ENCODE measurements at places on chromosomes 5 and 9. TPM values are rescaled to one million over a fixed set of nuclear protein-coding genes. Genes with fewer than 3 reads are reported as not detected.

Gene GABBR2
- 6.3 TPM for total RNA-seq

DNA sequence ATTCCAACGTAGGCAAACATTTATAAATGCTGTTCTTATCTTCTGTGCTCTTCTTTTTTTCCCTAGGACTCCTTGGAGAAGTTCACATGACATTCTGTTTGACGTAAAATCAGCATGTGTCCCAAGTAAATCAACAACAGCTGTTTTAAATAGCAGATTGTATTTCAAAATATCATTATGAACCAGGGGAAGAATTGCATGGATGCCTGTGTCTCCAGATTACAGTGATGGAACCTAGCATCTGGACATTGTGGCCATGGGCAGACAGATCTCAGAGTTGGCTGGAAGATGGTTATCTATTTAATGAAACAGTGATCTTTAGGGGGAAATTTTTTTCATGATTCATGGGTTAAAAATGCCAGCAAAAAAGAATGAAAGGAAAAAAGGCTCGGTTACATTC lies 222.0 kb downstream of the MAN2A1 start:
- no peak for DNase-seq

DNA sequence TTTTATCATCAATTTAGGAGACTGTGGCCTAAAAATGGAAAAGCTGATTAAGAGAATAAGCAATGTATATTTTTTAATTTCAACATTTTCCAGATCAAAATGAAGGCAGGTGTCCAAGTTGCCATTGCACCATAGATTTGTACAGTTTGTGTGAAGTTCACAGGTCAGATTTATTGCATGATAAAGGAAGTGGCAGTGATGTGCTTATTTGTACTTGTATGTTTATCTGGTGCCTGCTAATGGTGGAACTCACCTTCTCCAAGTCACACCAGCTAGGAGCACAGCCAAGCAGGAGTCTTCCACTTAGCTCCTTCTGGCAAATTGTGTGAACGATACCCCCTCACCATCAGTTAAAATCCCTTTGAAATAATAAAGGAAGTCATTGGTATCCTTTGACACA lies 37.8 kb upstream of the ANKRD31 start:
- DNase-seq = no peak

DNA sequence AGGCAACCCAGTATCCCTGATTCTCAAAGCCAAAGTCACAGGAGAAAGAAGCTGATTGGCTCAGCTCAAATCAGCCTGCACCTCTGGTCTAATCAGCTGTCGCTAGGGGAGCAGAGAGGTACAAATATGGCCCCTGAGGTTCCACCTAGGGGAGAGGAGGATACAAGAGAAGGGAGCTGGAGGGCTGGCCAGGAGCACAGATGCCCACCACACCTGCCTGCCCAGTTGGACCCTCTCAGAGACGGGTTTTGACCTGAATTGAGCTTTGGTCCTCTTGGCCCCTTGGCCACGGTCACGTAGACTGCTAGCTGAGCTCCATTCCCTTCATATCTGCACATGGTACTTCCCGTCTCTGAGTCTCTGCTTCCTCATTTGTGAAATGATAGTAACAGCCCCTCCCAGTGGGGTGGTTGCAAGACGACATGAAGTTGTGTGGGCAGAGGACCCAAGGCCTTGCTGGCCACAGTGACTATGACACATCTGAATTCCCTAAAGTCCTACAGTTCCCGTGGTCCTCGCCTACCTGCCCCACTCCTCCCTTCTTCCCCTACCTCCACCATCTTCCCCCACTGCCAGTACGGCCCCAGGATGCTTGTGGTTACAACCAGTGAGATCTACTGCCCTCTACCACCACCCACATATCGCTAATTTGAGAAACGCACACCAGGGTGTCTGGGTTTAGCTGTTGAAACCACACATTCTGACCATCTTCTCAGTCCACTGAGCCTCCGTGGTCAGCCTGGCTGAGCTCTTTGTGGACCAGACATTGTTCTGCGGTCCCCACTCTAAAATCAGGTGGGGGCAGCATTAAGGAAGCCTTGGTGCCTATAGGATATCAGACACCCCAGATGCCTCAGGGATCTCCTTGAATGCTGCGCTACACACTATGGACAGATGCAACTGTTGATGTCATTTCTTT lies 60.3 kb upstream of the NEK6 start:
- DNase-seq = no peak

- no peak for DNase-seq
Measured at GRCh38 chr9:89795538-89796195, 190.9 kb downstream of the GADD45G start.

GRCh38 chr5:136793300-136793699 lies 428.0 kb upstream of the TRPC7 start:
- DNase-seq = no peak

GRCh38 chr5:158841481-158842276 lies 258.0 kb downstream of the EBF1 start:
- no peak for DNase-seq

DNA sequence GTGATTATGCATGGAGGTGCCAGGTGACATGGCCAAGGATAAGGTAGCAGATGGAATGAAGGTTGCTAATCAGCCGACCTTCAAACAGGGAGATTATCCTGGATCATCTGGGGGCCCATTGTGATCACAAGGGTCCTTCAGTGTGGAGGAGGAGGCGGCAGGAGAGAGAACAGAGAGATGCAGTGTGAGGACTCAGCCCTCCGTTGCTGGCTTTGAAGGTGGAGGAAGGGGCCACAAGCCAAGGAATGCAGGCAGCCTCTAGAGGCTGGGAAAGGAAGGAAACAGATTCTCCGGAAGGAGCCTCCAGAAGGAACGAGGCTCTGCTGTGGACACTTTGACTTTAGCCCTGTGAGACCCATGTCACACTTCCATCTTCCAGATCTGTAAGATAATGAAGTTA lies 27.4 kb upstream of the EEIG1 start:
- DNase-seq = no peak

GRCh38 chr5:17340379-17340778 lies 122.9 kb downstream of the BASP1 start:
- no peak for DNase-seq

DNA sequence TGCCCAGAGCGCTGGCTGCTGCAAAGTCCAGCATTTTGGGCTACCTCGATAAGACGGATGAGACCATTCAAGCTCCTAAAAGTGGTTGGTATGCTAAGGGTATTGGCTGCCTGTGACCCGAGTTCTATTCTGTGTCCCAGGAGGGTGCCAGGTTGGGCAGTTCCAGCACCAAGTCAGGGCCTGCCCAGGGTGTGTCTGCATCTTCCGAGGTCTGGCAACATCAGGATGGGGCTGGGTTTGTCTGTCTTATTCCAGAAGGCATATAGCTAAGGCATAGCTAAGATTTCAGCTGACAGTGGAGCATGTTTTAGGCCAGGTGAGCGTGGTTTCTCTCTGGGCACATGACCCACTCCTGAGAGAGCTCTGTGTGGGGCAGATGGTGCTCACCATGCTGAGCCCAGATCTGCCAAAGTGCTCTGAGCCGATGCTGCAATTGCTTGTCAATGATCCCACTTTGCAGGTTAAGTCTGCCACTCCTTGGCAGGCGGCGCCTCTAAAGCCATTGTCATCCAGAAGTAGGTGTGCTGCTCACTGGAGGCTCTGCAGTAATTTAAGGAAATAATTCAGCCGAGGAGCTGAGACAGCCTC lies 7.8 kb downstream of the SLC9A3 start:
- no peak for DNase-seq

Gene OBP2B
- total RNA-seq = not detected

DNA sequence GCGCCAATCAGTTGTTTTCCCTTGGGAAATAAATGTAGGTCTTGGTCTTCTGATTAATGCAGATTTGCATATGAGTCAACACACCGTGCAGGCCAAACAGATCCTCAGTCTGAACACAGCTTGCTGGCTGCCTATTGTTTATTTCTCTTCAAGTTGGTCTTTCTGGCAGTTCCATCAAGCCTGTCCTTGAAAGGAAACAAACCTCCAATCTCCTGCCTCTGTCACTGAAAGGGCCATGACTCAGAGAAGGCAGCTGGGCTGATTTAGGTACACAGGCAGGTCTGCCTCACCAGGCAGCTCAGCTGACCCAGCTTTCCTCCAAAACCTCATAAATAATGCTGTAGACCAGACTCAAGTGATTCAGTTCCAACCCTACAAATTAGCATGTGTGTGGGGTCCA lies 175.9 kb downstream of the MAN2A1 start:
- DNase-seq = peak; percentile 83

DNA sequence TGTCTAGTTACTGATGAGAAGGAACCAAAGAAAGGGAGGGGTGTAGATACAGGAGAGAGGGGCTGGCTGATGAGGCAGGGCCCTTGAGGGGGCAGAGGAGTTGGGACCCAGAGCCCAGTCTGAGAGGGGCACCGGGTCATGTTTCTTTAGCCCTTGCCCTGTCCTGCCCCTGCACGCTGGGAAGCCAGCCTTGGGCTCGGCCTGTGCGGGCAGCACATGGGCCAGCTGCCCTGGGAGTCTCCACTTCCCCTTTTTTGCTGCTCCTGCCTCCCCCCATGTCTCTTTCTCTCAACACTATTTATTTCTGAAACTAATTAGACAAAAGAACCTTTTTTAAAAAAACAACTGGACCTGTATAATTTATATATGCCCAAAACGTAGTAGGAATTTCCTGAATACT lies 20.5 kb downstream of the MVB12B start:
- DNase-seq = no peak

GRCh38 chr9:137348769-137349470 lies 46.8 kb upstream of the NRARP start:
- DNase-seq = no peak

- DNase-seq = no peak
Measured at GRCh38 chr9:32698706-32699277, 63.3 kb upstream of the TAF1L start.

DNA sequence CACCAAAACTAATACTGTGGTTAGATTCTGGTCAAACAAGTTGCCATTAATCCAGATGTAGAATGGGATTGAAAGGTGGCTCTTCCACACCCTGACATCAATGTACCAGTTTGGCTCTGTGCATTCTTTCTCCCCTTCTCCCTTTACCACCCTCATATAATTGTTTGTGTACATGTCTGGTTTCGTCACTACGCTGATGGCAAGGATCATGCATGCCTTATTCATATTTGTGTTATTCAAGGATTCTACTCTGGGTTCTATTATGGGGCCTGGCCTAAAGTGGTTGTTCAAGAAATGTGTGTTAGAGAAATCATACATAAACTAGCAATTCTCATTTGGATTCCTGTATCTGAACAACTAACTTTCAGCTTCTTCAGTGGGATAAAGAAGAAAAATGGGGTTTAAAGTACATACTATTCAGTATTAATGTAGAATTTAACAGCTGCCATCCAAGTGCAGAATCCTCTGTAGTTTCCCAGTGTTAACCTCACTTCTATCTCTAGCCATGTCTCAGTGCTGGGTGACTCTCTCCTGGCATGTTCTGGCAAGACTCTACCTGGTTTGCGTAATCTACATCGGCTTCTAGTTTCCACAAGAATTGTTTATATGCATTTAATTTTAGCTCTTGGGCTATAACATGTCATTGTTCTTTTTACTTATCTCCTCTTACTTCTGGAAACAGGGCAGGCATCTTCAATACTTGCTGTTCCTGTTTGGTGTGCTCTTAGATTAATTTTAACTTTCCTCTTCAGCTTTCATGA lies 27.9 kb upstream of the CDKN2B start:
- no peak for DNase-seq

GRCh38 chr5:50751064-50751657 lies 84.7 kb downstream of the PARP8 start:
- peak; percentile 35 for DNase-seq

Gene STC2
- 32.2 TPM for total RNA-seq

- DNase-seq = no peak
Measured at GRCh38 chr5:169703813-169704212, 66.7 kb downstream of the DOCK2 start.

GRCh38 chr5:81924442-81924841 lies 47.4 kb upstream of the ATG10 start:
- no peak for DNase-seq

- no peak for DNase-seq
Measured at GRCh38 chr9:81032030-81032572, 657.2 kb downstream of the TLE1 start.

Gene ABLIM3
- total RNA-seq = 12.9 TPM

- DNase-seq = no peak
Measured at GRCh38 chr5:170623576-170624181, 119.9 kb downstream of the KCNIP1 start.

- DNase-seq = no peak
Measured at GRCh38 chr9:84439250-84439649, 98.7 kb upstream of the SLC28A3 start.

Gene IDNK
- 1.9 TPM for total RNA-seq

Gene MEIKIN
- total RNA-seq = not detected

Gene BNC2
- total RNA-seq = 5.7 TPM

DNA sequence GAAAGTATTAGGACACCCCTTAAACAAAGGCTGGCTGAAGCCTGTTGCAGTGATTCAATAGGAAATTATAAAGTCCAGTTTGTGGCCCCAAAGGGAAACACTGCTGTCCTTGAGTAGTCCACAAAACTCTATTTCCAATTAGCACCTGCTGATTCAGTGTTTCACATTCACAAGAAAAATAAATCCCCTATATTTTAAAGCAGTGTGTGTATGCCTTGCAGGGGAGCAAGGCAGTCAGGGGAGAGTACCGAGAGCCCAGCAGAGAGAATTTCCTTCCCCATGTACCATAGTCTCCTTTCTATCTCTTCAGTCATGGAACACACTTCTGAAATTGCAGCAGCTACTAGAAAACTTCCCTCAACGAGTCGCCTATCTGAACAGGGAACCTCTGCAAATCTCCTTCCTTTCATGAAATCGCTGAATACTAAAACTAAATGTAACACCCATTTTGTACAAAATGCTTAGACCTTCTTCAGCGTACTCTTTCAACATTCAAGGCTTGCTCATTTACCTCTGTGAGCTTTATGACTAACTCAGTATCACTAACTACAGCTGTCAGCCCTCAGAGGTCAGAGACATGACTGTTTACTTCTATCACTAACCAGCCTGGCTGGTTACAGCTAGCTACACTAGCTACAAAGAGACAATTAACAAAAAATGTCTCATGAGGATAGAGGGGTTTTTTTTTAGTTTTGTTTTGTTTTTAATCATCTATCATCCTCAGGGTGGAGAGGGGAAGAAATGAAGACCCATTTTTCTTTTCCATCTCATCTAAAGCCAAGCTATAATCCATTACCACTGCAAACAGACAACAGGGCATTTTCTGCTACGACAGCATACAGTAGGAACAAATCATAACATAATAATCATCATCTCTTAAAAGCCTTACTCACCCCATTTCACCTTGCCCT lies 188.7 kb downstream of the EBF1 start:
- DNase-seq = no peak

DNA sequence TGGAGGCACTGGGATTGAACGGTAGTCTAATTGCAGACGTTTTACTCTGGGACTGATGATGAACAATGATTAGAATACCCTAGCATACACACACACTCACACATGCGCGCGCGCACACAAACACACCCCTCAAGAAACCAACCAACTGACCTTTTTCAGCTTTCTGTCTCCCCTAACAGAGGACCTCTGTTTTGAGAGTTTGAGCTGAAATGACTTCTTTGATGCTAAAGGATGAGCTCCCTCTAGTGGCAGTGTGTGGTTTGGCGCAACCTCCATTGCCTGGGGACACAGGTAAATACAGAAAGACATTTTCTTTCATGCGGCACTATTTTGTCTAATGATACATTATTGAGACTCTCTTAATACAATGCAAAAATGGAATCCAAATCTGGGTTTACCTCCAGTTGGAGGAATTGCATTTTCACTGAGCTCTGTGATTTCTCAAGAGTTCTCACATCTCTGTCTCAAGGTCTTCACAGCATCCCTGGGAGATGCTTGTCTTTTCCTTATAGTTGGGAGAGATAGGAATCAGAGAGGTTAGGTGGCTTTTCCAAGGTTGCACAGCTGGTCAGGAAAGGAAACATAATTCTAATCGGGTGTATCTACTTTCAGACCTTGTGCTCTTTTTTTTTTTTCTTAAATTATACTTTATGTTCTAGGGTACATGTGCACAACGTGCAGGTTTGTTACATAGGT lies 187.5 kb downstream of the TMEM38B start:
- DNase-seq = peak; percentile 36
